ENCODE measurements at places on chromosomes 16 and 17.

- no peak for DNase-seq
Observed at GRCh38 chr16:17972460-17972943, 364.0 kb downstream of the NPIPA8 start.

DNA sequence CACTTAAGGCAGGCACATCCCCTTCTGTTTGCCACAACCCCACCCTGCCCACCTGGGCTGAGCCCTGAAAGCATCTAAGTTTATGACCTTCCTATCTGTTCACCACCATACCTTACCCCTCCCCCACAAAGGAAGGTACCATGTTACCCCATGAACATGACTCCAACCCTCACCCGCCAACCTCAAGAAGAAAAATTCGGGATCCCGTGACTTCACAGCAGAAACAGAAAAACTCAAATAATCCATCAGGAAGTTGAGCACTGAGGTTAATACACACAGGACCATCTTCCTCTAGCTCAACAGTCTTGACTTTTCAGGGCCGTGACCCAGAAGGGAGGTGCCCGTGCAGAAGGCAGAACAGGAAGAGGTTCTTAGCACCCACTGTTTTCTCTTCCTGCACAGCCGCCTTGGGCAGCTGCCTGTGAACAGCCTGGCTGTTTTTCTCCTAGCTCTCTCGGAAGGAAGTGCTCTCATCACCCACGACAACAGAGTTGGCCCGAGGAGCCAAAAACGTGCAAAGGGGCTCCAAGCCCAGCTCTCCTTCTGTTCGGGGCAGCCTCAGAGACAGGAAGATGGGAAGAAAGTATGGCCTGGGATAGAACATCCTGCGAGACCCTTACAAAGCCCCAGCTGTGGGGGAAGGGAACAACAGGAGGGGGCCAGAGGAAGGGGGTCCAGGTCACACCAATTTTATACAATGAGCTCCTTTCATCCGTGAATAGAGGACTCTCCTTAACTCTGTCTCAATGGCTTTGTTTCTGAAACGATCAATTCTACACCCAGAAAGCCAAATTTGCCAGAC lies 101.1 kb downstream of the XYLT1 start:
- peak; percentile 31 for DNase-seq

GRCh38 chr16:66240631-66241395 lies 125.7 kb upstream of the CDH5 start:
- no peak for DNase-seq

DNA sequence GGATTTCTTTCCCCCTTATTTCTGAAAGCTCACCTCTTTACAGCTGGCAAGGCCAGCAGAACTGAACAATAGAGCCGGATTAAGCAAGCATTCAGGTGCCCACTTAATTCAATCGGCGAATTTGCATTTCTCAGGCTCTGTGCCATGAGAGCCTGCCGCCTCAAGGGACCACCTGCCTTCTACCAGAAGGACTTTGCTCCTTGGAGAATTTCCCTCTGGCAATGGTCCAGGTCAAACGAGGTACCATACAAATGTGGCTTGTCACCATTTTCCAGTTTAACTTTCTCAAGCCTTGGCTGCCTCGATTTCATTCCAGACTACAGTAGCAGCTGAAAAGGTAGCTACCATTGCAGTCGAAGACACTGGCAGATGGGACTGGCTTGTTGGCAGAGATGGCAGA lies 534.0 kb downstream of the MAF start:
- DNase-seq: no peak

- DNase-seq: no peak
Observed at GRCh38 chr17:65485388-65486299, 75.8 kb downstream of the AXIN2 start.

GRCh38 chr16:85495259-85495658 lies 117.9 kb upstream of the GSE1 start:
- DNase-seq: no peak

GRCh38 chr16:77986011-77986740 lies 36.2 kb upstream of the CLEC3A start:
- DNase-seq: no peak

DNA sequence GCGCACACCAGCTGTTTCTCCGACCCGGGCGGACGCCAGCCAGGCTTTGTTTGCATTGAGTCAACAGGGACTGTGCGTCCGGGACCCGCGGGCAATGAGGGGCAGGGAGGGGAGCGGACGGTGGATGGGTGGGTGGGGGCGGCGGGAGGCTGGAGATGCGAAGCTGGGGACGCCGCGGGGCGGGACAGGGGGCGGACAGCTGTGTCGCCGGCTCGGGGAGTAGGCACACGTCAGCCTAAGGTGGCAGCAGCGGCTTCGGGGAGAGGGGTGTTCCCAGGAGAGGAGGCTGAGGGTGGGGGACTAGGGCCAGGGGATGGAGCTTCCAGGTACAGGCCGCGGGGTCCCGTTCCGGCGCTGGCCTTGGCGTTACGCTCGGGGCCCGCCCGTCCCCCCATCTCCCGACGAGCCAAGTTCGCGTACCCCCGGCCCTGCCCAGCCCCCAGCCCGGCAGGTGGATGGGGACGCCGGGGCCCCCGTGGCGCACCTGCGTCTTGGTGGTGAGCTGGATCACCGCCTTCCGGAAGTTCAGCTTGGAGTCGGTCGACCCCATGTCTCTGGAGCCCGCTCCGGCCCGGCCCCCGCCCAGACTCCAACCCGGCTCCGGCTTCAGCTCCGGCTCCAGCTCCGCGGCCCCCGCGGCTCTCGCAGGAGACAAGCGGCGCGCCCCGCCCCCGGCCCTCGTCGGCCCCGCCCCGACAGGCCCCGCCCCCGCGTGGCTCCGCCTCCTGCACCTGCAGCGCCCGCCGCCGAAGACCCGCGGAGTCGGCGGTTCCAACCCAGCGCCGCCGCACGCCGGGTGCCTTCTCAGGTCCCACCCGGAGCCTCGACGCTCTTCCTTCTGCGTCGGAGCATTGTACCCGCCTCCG lies at the start of gene HID1:
Gene HID1, minus strand, starts transcription at position 653 of the 866 bp plus-strand sequence. Its CDS starts 103 bp downstream, at position 550.
- peak; percentile 49 for DNase-seq

GRCh38 chr17:47739150-47739549 lies 6.1 kb downstream of the TBX21 start:
- no peak for DNase-seq

DNA sequence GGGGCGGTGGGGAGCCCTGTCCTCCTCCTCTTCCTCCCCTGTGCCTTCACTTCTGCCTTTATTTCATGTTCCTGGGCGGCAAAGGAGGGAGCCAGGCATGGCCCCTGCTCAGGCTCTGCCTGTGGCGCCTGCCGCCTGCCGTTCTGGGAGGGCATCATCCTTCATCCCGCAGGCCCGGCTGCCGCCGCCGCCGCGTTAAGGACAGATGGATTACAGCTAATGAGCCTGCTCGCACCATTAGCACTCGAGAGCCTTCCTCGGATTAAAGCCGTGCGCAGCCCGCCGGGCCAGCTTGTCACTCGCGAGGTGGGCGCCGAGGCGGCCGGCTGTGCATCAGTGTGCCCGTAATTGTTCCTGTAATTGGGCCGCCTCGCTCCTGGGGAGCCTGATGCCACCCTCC lies 127.7 kb upstream of the GSE1 start:
- DNase-seq: no peak

DNA sequence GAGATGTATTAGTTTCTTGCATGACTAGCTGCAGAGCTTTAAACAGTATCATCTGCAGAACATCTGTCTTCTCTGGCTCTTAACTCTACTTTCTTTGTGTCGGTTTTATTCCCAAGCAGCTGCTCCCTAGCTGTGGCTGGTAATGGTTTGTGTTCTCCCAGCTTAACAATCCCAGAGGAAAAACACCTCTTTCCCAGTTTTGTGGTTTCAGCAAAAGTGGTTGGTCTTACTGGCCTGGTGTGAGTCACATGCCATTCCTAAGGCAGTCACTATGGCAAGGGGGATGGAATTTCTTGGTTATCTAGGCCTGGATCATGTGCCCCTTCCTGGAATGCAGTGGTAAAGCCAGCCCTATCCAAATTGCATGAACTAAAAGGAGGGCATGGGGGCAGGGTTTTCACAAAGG lies 27.5 kb downstream of the OMG start:
- no peak for DNase-seq

DNA sequence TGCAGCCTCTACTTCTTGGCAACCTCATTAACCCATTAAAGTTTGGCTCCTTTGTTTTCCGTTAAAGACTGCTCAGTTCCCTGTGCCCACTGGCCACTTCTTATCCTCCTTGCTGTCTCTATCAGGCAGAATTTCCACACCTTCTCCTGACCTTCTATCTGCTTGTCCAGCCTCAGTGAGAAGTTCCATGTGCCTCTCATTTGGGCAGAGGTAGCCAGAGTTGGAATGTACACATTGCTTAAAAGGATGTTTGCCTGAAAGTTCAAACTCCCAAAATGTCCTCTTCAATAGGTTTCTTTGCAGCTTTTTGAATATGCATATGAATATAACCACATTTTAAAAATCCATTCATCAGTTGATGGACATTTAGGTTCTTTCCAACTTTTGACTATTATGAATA lies 47.0 kb downstream of the HSD17B2 start:
- no peak for DNase-seq

- no peak for DNase-seq
Observed at GRCh38 chr17:15398291-15398690, 56.9 kb upstream of the TEKT3 start.

DNA sequence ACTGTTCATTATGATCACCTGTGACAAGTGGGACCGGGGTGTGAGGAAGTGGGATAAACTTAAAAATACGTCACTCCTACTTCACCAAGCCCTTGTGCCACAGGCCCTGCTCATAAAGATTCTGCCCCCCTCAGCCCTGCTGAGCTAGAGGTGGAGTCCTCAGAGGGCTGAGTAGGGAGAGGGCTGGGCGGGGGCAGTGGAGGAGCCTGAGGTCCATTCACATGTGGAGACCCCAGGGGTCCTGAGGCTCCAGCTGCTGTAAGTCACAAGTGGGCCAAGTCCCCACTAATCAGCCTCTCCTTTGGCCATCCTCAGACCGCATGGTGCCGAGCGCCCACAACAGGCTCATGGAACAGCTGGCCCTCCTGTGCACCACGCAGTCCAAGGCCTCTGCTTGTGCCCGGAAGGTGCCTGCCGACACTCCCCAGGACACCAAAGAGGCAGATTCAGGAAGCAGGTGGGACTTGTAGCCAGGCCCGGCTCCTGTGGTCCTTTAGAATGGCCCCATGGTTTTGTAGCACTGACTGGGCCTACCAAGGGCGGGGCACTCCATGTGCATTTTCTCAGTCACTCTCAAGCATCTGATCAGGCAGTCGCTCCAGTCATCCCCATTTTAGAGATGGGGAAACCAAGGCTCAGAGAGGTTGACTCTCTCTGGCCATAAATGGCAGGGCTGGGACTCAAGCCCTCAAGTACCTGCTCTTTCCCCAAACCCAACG lies 10.4 kb downstream of the DNAAF8 start:
- DNase-seq: no peak

DNA sequence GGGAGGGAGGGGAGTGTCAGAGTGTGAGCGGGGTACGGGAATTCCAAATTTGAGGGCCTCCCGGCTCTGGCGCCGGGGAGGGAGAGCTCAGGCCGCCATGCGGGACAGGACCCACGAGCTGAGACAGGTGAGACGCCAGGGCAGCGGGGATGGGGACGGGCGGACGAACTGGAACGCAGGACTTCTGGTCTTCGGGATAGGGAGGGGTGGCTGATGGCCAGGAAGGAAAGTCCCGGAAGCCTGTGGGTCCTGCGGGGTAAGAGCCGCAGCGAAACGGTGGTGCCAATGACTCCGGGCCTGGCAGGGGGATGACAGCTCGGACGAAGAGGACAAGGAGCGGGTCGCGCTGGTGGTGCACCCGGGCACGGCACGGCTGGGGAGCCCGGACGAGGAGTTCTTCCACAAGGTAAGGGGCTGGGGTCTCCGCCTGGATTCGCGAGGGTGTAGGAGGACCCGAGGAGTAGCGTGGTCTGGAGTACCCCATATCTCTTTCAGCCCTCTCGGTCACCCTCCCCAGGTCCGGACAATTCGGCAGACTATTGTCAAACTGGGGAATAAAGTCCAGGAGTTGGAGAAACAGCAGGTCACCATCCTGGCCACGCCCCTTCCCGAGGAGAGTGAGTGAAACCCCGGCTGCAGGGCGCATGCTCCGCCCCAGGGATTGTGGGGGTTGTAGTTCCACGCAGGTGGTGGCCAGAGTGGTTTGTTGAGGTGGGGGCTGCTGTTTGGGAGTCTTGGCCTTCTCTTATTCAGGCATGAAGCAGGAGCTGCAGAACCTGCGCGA lies 543 bp downstream of the STX4 start:
- peak; percentile 77 for DNase-seq

Data from stimulated activated CD8-positive, alpha-beta memory T cell treated with anti-CD3 and anti-CD28 coated beads, Interleukin-4, amount 100 ng/mL, for 1 hour (primary cell).